ENCODE measurements at places on chromosomes 5 and 9.

GRCh38 chr9:33105959-33106358 lies 29.5 kb upstream of the SMU1 start:
- H3K27ac ChIP-seq = no peak overlapping the region
- peaks cover 3% of the 10 kb centered on the region for H3K36me3 ChIP-seq
- no peak for DNase-seq
- H3K4me3 ChIP-seq = no peak overlapping the region
- no peaks in the 10 kb centered on the region for H3K27me3 ChIP-seq

DNA sequence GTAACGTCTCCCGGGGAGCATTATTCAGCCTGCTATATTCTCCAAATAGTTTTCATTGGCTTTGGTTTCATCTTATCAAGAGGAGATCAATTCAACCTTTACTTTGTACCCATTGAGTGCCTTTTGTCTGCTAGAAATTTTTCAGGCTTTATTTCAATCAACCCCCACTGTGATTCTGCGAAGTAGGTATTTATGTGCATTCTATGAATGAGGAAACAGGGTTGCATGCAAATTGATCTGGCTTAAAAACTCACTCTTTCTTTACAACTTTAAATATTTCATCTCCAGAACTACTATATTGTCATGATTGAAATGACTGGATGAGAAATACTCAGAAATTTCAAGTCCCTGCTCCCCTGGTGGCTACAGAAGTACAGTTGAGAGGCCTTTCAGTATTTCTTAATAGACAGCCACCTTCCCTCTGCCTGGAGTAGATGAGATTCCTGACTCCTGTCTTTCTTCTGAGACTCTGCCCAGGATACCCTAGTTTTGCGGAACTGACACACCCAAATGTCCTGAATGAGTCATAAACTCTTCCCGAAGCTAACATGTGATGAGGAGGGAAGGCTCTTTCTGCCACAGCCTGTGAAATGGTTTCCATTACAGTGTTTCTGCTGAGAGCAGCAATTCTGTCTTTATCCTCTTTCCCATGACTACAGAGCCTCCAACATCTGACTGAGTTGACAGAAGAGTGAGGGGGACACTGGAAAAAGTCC lies 52.6 kb upstream of the TNC start:
- no peaks in the 10 kb centered on the region for H3K4me1 ChIP-seq
- H3K27me3 ChIP-seq = no peaks in the 10 kb centered on the region
- H3K27ac ChIP-seq = no peak overlapping the region
- no peak overlapping the region for H3K4me3 ChIP-seq
- H3K36me3 ChIP-seq = no peaks in the 10 kb centered on the region
- DNase-seq = no peak

DNA sequence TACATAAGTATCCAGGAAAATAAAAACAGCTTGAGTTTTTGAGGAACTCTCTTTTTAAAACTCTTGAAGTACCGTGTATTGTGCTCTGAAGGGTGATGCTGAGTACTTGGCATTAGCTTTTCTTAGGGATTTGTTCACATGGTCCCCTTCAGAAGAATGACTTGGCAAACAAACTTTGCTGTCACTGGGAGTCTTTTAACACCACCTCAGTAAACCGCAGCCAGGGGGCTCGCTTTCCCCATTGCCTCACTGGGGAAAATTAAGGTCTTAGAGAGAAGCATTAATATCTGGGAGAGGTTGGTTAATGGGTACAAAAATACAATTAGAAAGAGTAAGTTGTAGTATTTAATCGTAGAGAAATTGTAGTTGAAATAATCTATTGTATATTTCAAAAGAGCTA lies 105.9 kb upstream of the DAP start:
- no peaks in the 10 kb centered on the region for H3K27me3 ChIP-seq
- no peak overlapping the region for H3K4me3 ChIP-seq
- DNase-seq = no peak
- H3K36me3 ChIP-seq = no peaks in the 10 kb centered on the region
- no peaks in the 10 kb centered on the region for H3K4me1 ChIP-seq

DNA sequence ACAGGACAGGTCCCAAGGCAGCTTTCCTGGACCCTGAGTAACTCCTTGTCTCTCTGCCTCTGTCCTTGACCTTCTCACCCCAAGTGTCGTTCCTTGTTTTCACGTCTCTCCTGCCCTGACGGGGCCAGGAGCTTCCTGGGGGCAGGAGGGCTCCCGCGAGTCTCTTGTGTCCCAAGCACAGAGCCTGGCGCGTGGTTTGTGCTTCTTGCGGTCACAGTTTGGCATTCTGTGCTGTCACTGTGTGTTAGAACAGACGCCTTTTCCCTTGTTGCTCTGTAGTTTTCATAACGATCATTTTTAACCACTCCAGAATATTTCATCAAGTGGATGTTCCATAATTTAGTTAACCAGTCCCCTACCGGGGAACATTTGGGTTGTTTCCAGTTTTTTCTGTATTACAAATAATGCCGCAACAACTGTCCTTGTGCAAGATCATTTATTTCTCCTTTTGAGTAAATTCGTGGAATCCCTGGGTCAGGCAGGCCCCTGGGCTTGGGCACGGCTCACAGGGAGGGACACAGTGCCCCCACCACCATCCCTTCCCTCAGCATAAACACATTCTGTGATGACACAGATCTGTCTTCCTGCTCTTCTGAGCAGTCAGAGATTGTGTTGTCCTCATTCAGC lies 71.9 kb downstream of the TSPAN17 start:
- DNase-seq = no peak
- H3K27ac ChIP-seq = no peak overlapping the region
- H3K27me3 ChIP-seq = no peaks in the 10 kb centered on the region

- no peak overlapping the region for H3K27ac ChIP-seq
- no peak overlapping the region for H3K4me3 ChIP-seq
- H3K27me3 ChIP-seq = no peaks in the 10 kb centered on the region
- DNase-seq = no peak
- H3K4me1 ChIP-seq = no peaks in the 10 kb centered on the region
Observed at GRCh38 chr5:98721231-98721928, 52.1 kb upstream of the RGMB start.

Data from GM12878 (cell line).